Amygdala (tissue), 56 donors: ENCODE measurements at places on chromosomes 7 and 10.

DNA sequence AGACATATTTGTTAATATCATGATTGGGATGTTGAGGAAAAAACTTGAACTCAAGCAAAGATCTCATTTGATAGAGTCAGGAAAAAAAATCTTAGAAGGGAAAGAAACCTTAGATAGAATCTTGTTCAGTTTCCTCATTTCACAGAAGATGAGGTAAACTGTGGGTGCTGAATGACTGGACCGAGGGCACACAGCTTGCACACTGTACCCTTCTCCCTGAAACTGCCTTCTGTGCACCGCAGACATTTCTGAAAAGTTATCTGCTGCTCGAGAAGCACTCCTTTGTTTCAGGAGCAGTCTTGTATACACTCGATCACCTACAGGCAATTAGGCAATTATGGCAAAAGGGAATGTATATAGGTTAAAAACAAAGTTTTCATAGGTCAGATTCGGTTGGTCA lies 167.4 kb downstream of the SKAP2 start:
- no peak for DNase-seq

DNA sequence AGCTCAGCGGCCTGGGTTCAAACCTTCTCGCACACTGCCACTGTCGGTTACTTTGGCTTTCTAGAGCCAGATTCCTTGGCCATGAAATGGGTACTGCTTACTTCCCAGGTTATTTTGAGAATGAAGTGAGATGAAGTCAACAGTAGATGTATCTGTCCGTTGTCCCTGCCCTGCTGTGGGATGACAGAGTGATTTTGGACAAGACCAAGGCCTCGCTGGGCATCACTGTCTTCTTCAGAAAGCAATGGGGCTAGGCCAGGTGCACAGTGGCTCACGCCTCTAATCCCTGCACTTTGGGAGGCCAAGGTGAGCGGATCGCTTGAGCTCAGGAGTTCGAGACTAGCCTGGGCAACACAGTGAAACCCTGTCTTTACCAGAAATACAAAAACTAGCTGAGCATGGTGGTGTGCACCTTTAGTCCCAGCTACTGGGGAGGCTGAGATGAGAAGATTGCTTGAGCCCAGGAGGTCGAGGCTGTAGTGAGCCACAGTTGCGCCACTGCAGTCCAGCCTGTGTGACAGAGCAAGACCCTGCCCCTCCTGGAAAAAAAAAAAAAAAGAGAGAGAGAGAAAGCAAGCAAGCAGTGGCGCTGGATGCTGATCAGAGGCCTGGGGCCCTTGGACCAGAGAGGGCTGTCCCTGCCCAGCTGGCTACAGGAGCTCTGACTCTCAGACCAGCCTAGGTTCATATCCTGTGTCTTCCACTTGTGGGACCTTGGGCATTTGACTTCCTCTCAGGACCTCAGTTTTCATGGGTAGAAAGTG lies 25.8 kb downstream of the ZMIZ1 start:
- no peak for DNase-seq

DNA sequence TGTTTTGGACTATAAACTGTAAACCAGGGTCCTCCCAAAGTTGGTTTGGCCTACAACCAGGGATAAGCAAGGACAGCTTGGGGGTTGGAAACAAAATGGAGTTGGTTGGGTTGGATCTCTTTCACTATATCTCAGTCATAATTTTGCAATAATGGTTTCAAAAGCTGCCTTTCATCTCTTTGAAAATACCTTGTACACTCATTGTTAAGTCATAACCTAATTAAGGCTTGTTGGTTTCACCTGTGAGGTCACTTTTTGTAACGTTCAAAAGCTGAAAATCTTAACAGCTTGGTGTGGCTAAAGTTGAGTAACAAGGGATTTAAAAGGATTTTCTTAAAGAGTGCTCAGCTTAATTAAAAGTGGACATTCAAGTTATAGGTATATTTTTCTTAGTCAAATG lies 476.1 kb downstream of the IPMK start:
- no peak for DNase-seq

DNA sequence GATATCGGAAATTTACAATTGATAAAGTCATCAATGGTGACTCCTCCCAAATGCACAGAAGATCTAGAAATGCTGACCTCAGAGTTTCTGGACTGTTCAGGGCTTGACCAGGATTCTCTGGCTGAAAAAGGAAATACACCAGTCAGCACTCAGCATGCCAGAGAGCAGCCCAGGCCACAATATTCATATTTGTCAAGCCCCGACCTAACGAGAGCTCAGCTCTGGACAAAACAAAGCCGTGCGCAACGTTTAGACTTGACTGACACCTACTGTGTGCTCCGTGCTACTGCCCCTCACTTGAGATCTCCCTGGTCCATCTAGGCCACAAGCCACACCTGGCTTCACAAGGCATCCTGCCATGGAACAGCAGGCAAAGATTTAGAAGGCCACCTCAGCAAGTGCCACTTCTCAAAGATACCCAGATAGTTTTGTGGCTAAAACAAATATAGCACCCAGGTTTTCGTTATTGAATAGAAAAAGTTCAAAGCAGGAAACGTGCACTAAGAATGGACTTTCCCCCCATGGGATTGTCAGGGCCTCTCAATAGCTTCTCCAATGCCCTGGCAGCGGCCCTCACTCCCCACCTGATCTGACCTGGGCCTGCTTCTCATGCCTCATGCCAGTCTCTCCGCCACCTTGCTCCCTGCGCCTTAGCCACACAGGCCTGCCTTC lies 218.3 kb downstream of the FAM107B start:
- DNase-seq = no peak

DNA sequence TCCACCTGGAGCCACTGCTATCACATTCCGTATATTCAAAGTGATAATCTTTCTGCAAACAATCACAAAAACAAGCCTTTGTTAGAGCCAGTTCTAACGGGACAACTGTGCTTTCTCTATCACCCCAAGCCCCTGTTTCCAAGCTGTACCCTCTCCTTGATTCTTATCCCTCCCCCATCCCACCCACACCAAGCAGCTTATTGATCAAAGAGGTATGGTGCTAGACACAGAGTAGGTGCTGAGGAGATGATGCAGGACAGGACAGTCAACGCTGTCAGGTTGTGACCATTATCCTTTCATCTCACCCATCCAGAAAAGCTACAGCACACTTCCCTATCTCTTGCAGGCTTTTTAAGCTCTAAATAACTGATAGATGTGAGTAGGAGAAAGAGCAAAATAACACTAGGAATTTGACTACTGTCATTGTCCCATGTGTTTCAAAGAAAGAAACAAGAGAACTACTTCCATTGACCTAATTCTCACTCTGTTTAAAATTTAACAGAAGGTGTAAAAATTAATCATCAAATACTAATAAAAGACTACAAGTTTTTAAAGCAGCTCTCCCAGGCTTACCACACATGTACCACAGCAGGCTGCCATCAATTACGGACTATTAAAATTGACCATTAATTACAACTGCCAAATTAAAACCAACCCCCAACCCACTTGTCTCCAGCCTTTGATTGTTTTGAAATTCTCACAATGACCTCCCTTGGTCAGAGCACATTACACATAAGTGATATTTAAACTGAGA lies 94.3 kb downstream of the ELAPOR2 start:
- DNase-seq = no peak

DNA sequence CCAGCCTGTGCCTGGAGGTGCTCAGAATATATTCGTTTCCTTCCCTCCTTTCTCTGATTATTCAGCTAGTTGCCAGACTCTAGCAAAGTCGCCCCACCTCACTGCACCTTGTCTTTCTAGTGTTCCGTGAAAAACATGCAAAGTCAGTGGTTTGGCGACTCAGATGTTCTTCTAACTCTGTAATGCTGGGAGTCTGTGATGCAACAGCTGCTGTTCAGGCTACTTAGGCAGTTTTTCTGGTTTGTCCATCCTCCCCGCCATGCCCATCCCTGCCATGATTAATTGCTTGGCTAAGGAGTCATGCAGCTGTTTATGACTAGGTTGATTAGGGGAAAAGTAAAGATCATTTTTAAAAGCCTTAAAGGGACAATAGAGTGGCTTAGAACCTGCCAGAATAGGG lies 99.4 kb downstream of the MTPN start:
- DNase-seq = no peak

DNA sequence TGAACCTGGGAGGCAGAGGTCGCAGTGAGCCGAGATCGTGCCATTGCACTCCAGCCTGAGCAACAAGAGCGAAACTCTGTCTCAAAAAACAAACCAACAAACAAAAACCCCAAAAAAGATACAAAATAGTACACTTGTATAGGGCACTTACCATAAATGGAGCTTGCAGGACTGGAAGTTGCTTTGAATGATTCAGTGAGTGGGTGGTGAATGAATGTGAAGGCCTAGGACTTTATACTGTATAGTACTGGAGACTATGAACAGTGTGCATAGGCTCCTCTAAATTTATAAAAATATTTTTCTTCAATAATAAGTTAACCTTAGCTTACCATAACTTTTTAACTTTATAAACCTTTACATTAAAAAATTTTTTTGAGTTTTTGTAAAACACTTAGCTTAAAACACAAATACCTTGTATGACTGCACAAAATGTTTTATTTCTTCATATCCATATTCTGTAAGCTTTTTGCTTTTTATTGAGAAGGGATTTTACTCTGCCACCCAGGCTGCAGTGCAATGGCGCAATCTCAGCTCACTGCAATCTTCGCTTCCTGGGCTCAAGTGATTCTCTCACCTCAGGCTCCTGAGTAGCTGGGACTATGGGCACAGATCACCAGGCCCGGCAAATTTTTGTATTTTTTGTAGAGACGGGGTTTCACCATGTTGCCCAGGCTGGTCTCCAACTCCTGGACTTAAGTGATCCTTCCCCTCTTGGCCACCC lies 6.9 kb upstream of the H2AZ2 start:
- DNase-seq = no peak

DNA sequence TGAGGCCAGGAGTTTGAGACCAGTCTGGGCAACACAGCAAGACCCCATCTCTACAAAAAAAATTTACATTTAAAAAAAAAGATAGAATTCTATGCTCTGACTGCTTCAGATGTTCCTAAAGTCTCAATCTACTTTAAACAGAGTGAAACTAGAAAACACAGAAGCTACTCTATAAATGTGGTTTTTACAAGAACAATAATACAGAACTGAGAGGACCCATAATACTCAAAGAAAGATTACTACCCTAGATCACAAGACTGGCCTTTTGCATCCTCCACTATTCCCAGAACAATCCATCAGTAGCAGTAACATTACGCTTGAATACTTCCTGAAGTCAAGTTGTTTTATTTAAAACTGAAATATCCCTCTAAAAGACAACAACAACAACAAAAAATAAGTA lies 119.4 kb downstream of the ZFAND4 start:
- DNase-seq = no peak

GRCh38 chr10:5573319-5573950 lies 48.7 kb downstream of the CALML3 start:
- no peak for DNase-seq

DNA sequence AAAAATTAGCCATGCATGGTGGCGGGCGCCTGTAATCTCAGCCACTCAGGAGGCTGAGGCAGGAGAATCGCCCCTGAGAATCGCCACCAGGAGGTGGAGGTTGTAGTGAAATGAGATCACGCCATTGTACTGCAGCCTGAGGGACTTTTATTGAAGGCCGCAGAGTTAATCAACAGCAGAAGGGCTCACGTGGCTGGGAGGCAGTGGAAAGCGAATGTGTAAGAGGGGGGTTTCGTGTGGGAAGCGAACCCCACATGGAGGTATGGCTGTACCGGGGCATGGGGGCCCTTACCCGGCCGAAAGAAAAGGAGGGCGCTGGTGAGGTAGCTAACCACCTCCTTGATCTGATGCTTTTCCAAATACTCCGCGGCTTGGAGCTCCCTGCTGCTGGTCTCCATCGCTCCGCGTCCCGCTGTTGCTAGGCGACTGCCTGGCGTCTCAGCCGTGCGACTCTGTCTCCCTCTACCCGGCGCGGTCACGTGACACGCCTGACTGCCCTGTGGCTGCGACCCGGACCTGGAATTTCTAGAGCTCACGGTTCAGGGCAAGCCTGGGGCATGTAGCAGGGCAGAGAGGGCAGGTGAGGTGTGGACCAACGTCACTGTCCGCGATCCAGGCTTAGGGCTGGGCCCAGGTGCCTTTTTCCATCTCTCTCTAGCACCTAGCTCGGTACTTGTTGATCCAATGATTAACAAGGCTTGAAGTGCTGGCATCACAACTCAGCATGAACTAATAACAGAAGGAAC lies at the start of gene EFCAB10:
EFCAB10 (minus strand) TSS at position 428 of the 746 bp plus-strand sequence; CDS start at position 398, 30 bp downstream.
- peak; percentile 58 for DNase-seq

DNA sequence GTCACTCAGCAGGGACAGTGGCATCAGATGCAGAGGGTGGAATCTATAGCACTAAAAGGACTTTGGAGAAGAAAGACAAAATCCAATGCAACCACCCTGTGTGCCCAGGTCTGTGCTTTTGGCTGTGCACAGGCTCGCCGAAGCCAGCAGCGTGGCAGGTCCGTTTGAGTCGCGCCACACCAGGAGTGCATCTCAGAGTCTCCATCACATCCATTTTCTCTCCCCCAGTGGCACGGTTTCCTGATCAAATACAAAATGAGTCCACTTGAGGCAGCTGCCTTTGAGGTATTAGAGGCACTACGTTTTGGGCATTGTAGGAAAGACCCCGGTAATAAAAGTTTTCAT lies 23.4 kb upstream of the PROSER2 start:
- no peak for DNase-seq

GRCh38 chr10:129465796-129466702 lies 992 bp upstream of the MGMT start:
- DNase-seq = no peak

DNA sequence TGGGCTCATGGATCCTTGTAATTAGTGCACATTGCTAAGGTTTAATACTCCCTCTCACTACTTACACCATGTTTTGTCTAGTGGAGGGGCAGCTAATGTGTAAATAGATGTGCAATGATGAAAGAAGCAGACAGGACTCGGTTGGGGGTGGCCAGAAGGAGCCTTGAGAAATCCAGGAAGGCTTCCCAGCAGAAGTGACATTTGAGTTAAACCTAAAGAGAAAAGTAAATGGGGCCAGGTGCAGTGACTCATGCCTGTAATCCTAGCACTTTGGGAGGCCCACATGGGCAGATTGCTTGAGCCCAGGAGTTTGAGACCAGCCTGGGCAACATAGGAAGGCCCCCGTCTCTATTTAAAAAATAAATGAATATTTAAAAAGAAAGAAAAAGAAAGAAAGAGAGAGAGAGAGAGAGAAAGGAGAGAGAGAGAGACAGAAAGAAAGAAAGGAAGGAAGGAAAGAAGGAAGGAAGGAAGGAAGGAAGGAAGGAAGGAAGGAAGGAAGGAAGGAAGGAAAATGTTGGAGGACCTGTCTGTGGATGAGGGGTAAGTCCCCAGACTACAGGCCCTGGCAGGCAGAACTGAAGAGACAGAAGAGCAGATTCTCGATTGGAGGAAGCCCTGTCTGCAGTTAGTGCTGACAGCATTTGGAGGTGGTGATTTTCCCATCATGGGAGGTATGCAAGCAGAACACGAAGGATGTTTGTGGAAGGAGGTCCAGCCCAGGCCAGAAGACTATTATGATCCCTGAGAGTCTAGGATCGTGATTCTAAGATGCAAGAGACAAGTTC lies 3.6 kb downstream of the ELN start:
- no peak for DNase-seq
